ENCODE measurements at places on chromosomes 6 and 20.

DNA sequence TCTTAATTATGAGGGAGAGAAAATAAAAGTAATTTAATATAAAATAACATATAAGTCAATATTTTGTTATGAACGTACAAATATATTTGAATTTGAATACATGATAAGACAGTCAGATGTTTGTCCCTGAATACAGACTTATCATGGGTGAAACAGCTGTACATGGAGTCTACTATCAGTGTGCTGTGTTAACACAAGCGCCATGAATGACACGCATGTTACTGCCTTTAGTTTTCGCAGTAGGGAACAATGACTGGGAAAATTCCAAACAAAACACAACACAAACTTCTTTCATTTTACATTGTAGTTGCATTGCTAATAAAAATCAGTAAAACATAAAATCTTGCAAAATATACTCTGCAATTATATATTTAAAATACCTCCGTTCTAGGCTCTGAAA lies 108.6 kb downstream of the FBXO5 start:
- no peak for DNase-seq

GRCh38 chr6:49632727-49633126 lies 3.9 kb downstream of the RHAG start:
- DNase-seq, result no peak

DNA sequence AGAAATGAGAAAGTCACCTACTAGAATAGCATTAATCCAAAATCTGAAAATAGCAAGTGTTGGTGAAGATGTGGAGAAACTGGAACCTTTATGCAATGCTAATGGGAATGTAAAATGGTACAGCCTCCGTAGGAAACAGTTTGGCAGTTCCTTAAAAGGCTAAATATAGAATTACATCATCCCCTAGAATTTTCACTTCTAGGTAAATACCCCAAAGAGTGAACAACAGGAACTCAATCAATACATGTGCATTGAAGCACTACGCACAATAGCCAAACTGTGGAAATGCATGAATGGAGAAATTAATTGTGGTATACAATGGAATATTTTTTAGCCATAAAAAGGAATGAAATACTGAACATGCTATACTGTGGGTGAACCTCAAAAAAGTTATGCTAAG lies 982.0 kb upstream of the FLRT3 start:
- DNase-seq, result no peak

- no peak for DNase-seq
Observed at GRCh38 chr6:13369591-13369990, 41.3 kb upstream of the TBC1D7 start.

- no peak for DNase-seq
Observed at GRCh38 chr6:54074578-54075195, 36.6 kb upstream of the MLIP start.

Data from vagina (tissue), 2 donors.